Kidney (tissue), 22 donors: ENCODE measurements at places on chromosomes 5 and 9. TPM values are rescaled to one million over a fixed set of nuclear protein-coding genes. Genes with fewer than 3 reads are reported as not detected.

The SEMA6A gene
- 51.6 TPM for total RNA-seq

The HAVCR1 gene
- total RNA-seq = 114 TPM

The FYB1 gene
- 53.7 TPM for total RNA-seq

The PDCD1LG2 gene
- total RNA-seq = 2.4 TPM

The CCL27 gene
- total RNA-seq = not detected

The ARID3C gene
- not detected for total RNA-seq

The DBH gene
- not detected for total RNA-seq

The TIMD4 gene
- 8.0 TPM for total RNA-seq

The TMEM252 gene
- total RNA-seq = 111 TPM

The HSPB3 gene
- not detected for total RNA-seq

The GPRIN1 gene
- total RNA-seq = 1.3 TPM

The PCDHGA2 gene
- total RNA-seq = 4.7 TPM

The KCNN2 gene
- 1.5 TPM for total RNA-seq

The PCDH12 gene
- total RNA-seq = 14.1 TPM

GRCh38 chr9:13491138-13491492 lies 211.6 kb upstream of the MPDZ start:
- DNase-seq = no peak

GRCh38 chr9:20508242-20508641 lies 114.1 kb downstream of the MLLT3 start:
- DNase-seq = no peak

DNA sequence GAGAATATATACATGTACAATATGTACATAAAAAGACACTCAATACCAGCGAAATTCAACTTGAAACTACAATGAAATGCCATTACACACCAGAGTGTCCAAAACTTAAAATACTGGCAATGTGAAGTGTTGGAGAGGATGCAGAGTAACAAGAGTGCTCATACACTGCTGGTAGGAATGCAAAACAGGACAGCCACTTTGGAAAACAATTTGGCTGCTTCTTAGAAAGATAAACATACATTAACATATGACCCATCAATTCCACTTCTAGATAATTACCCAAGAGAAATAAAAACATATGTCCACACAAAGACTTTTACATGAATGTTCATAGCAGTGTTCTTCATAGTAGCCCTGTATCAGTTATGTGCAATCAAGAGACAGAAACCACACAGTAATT lies 39.4 kb upstream of the BARX1 start:
- no peak for DNase-seq

GRCh38 chr5:143707806-143708205 lies 104.2 kb upstream of the HMHB1 start:
- no peak for DNase-seq

GRCh38 chr5:89128906-89129625 lies 246.1 kb upstream of the MEF2C start:
- DNase-seq = no peak

DNA sequence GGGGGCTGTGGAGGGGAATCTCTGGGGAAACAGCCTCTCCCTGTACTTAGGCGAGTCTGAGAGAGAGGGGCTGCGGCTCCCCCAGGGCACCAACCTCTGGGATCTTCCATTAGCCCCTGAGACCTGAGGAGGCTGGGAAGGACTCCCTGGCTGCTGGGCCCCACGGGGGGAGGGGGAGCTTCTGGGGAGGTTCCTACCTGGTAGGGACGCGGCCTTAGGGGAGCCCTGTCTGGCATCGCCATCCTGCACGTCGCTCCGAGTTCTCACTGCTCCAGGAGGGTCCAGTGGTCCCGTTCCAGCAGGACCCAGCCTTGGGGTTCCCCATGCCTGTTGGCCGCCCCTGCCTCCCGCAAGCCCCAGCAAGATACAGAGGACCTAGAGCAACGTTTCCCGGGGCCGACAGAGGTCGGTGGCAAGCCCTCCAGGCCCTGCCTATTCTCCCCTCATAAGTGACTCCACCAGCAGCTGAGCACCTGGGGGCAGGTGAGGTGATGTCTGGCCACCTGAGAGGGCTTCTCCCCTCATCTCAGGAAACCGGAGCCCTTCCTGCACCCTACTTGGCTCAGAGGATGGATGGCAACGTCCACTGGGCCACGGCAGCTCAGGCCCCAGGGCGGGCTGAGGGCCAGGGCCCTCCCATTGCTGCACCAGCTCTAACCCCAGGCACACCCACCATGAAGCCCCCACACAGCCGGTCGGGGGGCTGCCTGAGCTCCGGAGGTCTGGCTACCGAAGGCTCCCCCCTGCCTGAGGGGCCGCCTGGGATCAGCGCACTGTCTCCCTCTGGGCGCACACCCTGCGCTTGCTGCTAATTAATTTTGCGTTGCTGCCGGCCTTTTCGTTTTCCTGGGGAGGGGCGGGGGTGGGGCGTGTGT lies 22.5 kb downstream of the TPPP start:
- DNase-seq = peak; percentile 63

GRCh38 chr9:132975961-132976360 lies 2.5 kb upstream of the GFI1B start:
- DNase-seq = no peak

DNA sequence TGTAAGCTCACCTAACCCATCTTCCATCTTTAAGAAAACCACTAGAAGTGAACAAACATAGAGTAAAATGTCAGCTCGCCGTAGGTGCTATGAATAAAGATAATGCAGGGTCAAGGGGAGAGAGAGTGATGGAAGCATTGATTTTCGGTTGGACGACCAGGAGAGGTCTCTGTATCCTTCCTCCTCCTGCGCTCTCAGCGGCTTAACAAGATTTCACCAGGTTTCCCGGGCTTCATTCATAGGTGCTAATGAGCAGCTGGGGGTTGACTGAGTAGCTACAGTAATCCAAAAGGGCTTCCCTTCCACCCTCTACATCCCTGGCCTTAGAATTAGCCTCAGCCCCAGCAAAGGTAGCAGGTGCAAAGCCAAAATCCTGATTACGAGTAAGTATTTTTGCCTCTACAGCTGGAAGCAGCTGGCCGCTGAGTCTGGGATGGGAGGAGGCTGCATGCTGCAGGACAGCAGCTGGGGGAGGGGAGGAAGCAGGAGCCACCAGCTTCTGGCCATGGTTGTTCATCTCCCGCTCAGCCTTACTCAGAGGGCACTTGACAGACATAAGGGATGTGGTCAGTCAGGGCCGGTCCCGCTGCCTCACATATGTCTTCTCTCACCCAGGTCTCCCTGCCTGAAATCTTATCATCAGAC lies 112.0 kb upstream of the IL12B start:
- DNase-seq = peak; percentile 76

DNA sequence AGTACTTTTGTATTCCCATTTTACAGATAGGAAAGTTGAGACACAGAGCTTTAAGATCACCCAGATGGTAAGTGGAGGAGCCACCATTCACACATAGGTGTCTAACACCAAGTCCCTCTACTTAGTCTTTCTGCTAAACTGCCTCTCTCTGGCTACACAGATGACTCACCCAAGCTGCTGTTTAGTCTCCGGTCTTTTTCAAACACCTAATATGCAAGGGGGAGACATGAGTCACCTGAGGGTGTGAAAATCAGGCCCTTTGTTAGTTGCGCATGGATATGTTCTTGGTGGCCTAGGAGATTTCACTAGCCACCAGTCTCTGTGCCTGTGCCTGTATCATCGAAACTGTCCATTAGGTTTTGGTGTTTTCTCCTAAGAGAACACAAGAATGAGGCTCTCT lies 117.8 kb downstream of the MAST4 start:
- DNase-seq = no peak

- DNase-seq = no peak
Measured at GRCh38 chr5:10634562-10634961, 70.7 kb downstream of the ANKRD33B start.

- no peak for DNase-seq
Measured at GRCh38 chr9:14231196-14231990, 82.5 kb downstream of the NFIB start.

- peak; percentile 69 for DNase-seq
Measured at GRCh38 chr5:139147483-139148087, 50.6 kb downstream of the SIL1 start.

DNA sequence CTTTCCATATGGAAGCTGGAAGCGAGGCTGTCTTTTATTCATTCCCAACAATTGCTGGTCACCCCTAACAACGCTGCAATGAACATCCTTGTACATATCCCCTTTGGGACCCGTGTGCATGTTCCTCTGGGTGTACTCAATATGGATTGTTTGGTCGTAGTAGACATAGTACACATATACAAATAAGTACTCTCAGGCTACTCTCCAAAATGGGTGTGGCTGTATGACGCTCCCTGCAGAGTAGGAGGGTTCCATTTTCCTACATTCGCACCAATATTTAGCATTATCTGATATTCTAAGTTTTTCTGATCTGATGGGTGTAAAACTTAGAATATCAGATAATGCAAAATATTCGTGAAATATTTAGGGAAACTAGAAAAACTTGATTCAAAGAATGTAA lies 23.2 kb upstream of the NAA35 start:
- DNase-seq = no peak

- no peak for DNase-seq
Measured at GRCh38 chr9:134501761-134502265, 139.8 kb upstream of the COL5A1 start.

DNA sequence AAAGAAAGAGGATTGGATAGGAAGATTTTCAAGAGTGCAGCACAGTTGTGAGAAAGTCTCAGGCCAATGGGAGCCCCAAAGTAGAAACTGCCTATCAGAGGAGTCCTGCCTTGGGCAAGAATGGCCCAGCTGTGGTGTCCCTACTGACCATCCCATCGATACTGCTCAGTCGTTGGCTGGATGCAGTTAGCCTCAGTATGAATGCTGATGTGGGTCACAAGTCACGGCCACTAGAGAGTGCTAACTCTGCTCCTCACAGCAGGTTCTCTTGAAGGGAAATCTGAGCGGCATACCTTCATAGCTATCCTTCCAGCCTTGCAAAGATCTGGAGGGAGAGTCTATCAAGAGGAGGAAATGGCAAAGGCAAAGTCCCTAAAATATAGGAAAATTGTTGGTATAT lies 11.6 kb upstream of the CETN3 start:
- no peak for DNase-seq

DNA sequence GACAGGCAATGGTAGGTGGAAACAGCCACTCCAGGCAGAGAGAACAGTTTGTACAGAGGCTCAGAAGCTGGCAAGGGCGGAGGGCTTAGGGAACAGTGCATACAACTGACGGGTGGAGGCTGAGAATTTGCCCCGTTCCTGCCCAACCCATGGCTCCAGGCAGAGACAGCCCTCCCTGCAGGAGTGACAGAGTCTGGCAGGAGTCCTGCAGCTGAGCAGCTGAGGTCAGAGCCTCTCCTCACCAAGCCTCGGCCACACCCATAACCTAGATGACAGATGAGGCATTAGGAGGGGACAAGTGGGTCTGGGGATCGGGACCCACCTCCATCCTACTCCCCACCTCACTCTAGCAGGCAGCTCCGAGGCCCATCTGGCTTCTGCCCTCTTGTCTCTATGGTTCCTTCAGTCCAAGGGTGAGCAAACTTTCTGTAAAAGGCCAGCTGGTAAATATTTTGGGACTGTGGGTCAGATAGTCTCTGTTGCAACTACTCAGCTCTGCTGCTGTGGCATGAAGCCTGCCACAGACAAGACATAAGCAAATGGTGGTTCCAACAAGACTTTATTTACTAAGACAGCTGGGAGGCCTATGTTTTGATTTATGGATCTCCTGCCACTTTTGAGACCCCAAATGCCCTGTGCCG lies 83.7 kb downstream of the SH3TC2 start:
- no peak for DNase-seq

DNA sequence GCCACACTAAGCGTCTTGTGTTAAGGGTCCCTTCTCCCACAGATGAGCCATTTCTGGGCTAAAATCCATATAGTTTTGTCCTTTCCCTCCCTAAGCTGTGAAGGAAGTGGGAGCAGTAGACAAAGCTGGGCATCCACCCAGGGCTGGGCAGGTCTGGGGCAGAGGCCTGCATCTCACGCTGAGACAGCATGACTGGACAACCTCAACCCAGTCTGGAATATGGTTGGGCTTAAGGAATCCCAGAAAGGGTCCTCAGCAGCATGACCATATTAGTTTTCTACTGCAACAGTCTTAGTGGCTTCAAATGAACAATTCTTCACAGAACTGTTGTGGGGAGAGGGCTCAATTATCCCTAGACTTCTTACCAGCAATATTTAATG lies 173.8 kb downstream of the AUH start:
- no peak for DNase-seq

DNA sequence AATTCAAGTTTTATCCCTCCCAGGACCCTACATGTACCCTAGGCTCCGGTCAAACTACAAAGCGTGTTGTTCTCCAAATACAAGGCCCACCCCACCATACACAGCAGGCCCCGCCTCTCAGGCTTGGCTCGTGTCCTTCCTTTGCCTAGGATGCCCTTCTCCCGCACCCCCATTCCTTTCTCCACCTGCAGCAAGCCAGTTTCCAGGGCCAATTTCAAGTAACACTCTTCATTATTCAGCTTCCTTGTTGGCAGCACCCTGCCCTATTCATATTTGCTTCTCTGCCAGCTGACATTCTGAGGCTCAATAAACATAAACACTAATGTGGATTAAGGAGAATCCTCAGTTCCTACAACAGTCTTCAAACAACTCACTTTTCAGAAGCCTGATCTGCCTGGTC lies 31.7 kb downstream of the EPB41L4B start:
- DNase-seq = no peak

DNA sequence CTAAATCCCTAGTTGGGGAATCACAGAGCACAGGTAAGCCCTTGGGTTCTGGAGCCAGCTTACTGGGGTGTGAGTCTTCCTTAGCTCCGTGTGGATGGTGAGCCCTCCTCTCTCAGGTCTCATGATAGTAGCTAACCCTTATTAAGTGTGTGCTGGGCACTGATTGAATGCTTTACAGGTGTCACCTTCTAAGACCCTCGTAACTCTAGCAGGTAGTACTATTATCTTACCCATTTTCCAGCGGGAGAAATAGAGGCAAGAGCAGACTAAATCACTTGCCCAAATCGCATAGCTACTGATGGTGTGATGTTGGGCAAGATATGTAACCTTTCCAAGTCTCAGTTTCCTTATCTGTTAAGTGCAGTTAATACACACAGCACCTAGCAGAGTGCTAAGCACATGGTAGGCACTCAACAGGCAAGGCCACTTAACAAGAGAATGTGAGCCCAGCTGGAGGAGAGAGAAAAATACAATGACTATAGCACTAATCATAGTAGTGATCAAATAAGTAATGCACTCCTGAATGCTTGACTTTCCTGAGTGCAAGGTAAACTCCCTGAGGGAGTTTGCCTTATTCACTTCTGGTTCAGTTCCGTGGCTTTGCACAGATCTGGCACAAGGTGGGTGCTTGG lies at the start of gene DCANP1:
TSS of gene DCANP1 (minus strand) at position 51 of the 632 bp plus-strand sequence. CDS start 240 bp downstream, outside the sequence.
- DNase-seq = no peak

DNA sequence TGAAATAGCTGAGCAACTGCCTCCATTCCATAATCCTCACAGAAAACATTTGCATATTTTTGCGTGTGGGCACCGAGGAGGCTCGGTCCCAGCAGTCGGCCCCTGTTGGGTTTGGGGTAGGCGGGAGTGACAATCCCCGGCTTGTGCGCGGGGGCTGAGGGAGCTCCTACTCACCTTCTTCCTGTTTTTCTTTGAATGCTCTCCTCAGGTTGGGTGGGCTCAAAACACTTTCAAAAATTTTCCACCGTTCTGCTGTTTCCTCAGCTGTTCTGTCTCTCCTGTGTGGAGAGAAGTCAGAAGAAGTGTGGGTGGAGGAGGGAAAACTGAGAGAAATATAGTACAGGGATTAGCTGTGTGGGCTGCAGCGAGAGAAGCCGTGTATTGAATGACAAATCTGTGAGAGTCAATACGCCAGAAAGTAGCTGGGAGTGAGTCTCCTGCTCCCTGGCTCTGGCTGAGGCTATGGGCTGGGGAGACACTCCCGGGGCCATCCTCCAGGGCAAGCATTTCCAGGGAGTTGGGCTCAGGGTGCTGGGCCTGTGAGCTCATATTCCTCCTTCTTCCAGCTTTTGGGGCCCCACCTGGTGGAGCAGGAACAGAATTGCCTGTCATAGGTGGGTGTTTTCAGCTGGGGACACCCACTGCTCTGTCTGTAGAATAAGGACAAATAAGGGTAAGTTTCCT lies 84.7 kb downstream of the CMYA5 start:
- peak; percentile 34 for DNase-seq
